ENCODE measurements at places on chromosomes 11 and 22.

DNA sequence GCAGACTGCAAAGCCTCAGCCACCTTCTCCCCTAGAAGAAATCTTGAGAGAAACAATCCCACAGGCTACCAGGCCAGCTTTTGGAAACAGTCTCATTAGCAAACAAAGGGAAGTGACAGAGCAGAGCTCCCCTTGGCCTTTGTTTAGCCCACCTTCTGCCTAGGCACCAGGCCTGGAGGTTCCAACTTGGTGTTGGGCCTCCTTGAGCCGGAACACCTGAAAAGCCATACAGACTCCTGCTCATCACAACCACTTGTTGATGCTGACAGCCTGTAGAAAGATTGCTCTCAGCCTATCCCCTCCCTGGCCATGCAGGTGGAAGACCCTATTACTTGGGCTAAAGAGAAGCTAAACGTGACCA is 26.6 kb downstream of the KCNQ1OT1 start:
- no peaks in the 10 kb centered on the region for H3K4me1 ChIP-seq
- no peak overlapping the region for H3K27ac ChIP-seq
- DNase-seq, result no peak
- H3K27me3 ChIP-seq, result no peaks in the 10 kb centered on the region
- H3K4me3 ChIP-seq, result no peak overlapping the region

- H3K4me1 ChIP-seq, result peaks cover 53% of the 10 kb centered on the region
- H3K27ac ChIP-seq, result peak overlapping the region; percentile 97
- peaks cover 9% of the 10 kb centered on the region for H3K36me3 ChIP-seq
- no peaks in the 10 kb centered on the region for H3K27me3 ChIP-seq
- peak overlapping the region; percentile 92 for H3K4me3 ChIP-seq
- peak; percentile 76 for DNase-seq
Observed at GRCh38 chr22:37675930-37676735, 697 bp downstream of the LGALS1 start.

GRCh38 chr11:9639985-9640384 is 23.9 kb upstream of the SWAP70 start:
- DNase-seq, result no peak
- H3K4me1 ChIP-seq, result no peaks in the 10 kb centered on the region
- H3K27me3 ChIP-seq, result peaks cover 5% of the 10 kb centered on the region
- no peak overlapping the region for H3K27ac ChIP-seq
- no peaks in the 10 kb centered on the region for H3K36me3 ChIP-seq

DNA sequence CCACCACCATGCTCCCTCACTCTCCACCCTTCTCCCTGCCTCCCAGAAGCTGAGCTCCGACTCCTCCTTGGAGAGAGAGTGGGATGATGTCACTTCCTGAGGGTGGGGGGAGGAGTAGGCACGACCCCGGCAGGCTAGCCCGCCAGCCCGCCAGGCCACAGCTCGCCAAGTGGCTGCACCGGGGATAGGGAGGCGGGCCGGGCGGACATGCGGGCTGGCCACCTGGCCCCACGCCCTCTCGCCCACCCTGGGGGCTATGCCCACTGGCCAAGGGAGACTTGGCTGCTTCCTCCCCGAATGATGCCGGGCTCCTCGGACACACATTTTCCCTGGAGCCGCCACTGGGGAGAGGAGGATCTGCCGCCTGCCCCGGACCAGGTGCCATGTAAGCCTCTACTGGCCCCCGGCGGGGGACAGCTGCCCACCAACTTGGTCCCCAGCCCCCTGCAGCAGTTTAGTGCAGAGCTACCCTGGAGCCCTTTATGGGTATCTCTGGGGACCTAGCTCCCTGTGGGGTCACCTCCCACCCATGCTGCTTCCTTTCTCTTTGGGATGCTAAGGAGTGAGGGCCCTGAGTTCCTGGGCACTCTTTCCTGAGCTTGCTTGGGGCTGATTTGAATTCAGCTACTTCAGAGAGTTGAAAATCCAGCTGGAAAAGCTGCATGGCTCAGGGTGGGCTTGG is 33.7 kb upstream of the MYRF start:
- no peak overlapping the region for H3K4me3 ChIP-seq
- H3K4me1 ChIP-seq, result no peaks in the 10 kb centered on the region
- no peaks in the 10 kb centered on the region for H3K36me3 ChIP-seq
- peaks cover 3% of the 10 kb centered on the region for H3K27me3 ChIP-seq

DNA sequence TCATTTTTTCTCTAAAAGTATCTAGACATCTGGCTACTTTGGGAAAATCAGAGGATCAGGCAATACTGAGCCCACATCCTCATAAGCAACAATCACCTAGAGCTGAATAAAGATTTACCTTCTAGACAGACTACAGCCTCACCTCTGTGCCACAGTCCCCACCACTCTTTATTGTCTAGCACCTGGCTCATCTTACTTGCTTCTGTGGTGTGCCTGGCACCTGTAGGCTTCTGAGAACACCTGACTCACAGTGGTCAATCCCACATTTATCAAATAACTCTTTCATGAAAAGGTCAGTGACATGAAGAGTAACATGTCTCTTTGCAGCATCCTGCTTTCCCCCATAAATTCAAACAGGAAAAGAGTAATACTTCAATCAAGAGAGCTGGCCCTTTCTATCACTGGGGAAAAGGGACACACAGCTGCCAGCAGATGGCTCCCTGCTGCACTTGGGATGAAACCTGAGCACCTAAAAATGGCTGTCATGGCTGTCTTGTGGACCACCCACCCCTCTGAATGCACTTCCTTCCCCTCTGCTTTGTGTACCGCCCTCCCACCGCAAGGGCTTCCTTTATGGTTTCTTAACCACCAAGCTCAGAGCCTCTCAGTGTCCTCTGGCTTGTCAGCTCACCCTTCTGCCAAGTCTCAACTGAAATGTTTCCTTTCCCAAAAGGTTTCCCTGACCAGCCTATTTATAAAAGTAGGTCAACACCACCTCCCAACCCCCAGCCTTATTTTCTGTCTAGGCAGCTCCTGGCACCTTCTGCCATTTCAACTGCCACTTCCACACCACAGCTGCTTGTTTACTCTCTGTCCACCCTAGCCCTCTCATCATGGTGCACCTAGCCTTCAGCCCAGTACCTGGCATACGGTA is 9.3 kb downstream of the TFIP11 start:
- peaks cover 29% of the 10 kb centered on the region for H3K4me1 ChIP-seq
- DNase-seq, result peak; percentile 91
- peak overlapping the region; percentile 82 for H3K27ac ChIP-seq
- peaks cover 64% of the 10 kb centered on the region for H3K36me3 ChIP-seq
- no peaks in the 10 kb centered on the region for H3K27me3 ChIP-seq

- H3K36me3 ChIP-seq, result peaks cover 37% of the 10 kb centered on the region
- H3K4me3 ChIP-seq, result no peak overlapping the region
- DNase-seq, result no peak
- H3K27me3 ChIP-seq, result no peaks in the 10 kb centered on the region
Observed at GRCh38 chr11:10484461-10485180, 29.6 kb downstream of the AMPD3 start.

GRCh38 chr11:71189768-71190315 is 62.5 kb downstream of the SHANK2 start:
- H3K4me3 ChIP-seq, result no peak overlapping the region
- H3K36me3 ChIP-seq, result no peaks in the 10 kb centered on the region
- H3K27me3 ChIP-seq, result no peaks in the 10 kb centered on the region
- H3K27ac ChIP-seq, result no peak overlapping the region
- H3K4me1 ChIP-seq, result no peaks in the 10 kb centered on the region

DNA sequence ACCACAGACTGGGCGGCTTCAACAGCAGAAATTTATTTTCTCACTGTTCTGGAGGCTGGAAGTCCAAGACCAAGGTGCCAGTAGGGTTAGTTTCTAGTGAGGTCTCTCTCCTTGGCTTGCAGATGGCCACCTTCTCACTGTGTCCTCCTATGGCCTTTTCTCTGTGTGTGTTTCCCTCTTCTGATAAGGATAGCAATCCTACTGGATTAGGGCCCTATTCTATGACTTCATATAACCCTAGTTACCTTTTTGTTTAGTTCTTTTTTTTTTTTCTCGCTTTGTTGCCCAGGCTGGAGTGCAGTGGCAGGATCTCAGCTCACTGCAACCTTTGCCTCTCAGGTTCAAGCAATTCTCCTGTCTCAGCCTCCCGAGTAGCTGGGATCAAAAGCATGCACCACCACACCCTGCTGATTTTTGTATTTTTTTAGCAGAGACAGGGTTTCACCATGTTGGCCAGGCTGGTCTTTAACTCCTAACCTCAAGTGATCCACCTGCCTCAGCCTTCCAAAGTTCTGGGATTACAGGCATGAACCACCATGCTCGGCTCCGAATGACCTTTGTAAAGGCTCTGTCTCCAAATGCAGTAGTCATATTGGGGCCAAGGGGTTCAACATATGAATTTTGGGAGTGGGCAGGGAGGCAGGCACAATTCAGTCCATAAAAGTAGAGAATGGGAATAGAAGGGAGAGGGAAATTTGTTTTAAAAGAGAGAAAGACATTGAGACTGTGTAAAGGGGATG is 25.5 kb upstream of the NNMT start:
- no peaks in the 10 kb centered on the region for H3K4me1 ChIP-seq
- no peak for DNase-seq
- H3K36me3 ChIP-seq, result no peaks in the 10 kb centered on the region
- no peak overlapping the region for H3K4me3 ChIP-seq
- H3K27ac ChIP-seq, result no peak overlapping the region

DNA sequence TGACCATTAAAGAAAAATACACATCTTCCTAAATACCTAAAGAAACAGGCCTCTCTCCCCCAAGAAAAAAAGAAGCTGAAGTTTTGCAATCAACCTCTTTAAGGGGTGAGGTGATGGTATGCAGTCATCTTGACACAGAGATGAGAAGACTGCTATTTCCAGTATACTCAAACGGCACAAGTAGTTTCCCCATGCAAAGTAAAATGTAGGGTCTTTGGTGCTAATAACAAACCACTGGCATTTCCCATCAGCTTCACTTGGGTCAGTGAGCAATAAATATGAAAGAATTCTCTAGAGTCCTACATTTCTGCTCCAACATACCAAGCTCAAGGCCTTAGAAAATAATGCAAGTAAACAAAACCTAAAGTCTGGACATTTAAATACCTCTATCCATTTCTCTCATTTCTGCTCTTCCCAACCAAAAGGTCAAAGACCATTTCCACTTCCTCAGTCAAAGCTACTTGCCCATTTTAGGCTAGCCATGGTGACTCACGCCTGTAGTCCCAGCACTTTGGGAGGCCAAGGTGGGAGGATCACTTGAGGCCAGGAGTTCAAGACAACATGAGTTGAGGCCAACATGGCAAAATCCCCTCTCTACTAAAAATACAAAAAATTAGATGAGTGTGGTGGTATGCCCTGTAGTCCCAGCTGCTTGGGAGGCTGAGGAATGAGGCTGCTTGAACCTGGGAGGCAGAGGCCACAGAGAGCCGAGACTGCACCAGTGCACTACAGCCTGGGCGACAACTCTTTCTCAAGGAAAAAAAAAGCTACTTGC is 39.5 kb upstream of the CHRNA10 start:
- H3K27me3 ChIP-seq, result no peaks in the 10 kb centered on the region
- no peak for DNase-seq
- H3K4me1 ChIP-seq, result peaks cover 11% of the 10 kb centered on the region
- peaks cover 64% of the 10 kb centered on the region for H3K36me3 ChIP-seq

DNA sequence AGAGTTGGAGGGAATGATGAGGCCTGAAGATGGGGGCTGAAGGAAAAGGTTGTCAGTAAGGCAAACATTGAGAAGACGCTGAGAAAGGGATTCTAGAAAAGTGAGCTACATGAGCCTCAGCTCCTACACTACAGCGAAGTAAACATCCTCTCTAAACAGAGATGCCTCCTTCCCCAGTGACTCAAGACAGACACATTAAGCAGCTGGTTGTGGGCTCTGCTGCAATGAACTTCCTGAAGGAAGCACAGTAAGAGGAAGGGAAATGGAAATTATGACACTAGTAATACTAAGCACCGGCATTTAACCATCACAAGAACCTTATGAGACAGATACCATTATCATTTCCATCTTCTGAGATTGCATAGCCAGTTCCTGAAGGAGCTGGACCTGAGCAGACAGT is 190.5 kb downstream of the C11orf87 start:
- H3K27me3 ChIP-seq, result no peaks in the 10 kb centered on the region
- DNase-seq, result no peak
- H3K4me3 ChIP-seq, result no peak overlapping the region
- H3K36me3 ChIP-seq, result no peaks in the 10 kb centered on the region

DNA sequence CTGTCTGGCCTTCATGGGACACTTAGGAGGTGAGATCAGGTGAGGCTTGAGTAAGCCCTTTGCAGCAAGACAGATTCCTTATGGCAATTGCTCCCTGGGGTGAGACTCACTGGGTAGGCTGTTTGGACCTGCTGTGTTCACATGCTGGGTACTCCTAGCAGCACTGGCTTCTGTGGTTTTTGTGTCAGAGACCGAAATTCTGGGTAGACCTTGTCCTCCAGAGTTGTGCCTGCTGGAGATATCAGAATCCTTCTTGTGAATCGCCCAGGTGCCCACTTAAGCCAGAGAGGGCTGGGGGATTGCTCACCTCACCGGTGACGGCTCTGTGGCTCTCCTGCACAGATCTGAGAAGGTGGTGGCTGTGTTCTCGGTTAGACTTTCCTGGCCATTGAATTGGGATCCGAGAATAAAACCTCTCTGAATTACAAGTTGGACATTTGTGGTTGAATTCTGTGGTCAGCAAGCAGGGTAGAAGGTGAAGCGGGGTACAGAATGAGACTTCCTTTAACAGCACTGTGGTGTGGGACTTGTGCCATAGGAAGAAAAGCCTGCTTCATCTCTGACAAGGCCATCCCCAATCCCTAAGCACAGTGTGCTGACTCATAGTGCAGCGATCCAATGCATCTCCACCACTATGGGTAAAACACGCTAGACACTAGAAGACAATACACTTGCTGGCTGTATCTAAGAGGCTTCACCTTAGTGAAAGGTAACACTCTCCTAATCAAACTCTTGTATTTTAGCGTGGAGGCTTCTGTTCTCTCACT is 52.5 kb upstream of the TTC12 start:
- no peak overlapping the region for H3K27ac ChIP-seq
- DNase-seq, result no peak
- no peak overlapping the region for H3K4me3 ChIP-seq
- peaks cover 6% of the 10 kb centered on the region for H3K27me3 ChIP-seq
- peaks cover 4% of the 10 kb centered on the region for H3K4me1 ChIP-seq
- H3K36me3 ChIP-seq, result no peaks in the 10 kb centered on the region

DNA sequence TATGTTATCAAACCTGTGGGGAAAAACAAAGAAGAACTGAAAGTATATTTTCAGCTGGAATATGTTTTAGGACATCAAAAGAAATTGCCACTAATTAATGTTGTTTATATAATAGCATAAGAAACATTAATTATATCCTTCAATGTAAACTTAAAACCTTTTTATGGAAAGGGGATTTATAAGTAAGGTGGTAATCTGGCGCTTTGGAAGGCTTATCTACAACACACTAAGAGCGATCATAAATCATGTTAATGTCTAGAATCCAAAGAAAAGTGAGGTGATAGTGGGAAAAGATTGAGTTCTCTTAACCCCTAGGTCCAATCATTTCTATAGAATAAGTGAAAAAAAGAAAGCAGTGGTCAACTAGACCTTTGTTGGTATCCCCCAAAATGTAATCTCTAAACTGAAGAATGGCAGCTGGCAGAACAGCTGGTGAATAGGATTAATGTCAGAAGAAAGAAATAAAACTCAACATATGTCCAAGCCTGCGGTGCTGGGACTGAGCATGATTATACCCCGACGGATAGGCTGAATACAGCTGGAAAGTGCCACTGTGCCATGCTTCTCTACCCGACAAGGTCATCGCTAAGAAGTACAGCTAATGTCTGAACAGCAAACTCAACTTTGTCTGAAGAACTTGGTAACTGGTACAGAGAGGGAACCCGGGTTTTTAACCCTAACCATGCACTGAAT is 64.0 kb downstream of the SOX6 start:
- no peak for DNase-seq
- no peaks in the 10 kb centered on the region for H3K27me3 ChIP-seq
- H3K4me1 ChIP-seq, result no peaks in the 10 kb centered on the region
- H3K27ac ChIP-seq, result no peak overlapping the region
- H3K4me3 ChIP-seq, result no peak overlapping the region

Measured in activated CD4-positive, alpha-beta T cell treated with anti-CD3 and anti-CD28 coated beads, Interleukin-2, amount 10 ng/mL, durations not matched to agents 24 days and 14 days (primary cell).